Fibroblast of skin of left quadriceps (primary cell): ENCODE measurements at places on chromosomes 5 and 9.

- peak; percentile 9 for DNase-seq
These were observed 63.3 kb downstream of the FREM1 start for GRCh38 chr9:14846871-14847311.

GRCh38 chr5:100900796-100901781 is 2.0 kb downstream of the ST8SIA4 start:
- peak; percentile 22 for DNase-seq

- no peak for DNase-seq
These were observed 2.0 kb downstream of the CNOT6 start for GRCh38 chr5:180495991-180496741.

DNA sequence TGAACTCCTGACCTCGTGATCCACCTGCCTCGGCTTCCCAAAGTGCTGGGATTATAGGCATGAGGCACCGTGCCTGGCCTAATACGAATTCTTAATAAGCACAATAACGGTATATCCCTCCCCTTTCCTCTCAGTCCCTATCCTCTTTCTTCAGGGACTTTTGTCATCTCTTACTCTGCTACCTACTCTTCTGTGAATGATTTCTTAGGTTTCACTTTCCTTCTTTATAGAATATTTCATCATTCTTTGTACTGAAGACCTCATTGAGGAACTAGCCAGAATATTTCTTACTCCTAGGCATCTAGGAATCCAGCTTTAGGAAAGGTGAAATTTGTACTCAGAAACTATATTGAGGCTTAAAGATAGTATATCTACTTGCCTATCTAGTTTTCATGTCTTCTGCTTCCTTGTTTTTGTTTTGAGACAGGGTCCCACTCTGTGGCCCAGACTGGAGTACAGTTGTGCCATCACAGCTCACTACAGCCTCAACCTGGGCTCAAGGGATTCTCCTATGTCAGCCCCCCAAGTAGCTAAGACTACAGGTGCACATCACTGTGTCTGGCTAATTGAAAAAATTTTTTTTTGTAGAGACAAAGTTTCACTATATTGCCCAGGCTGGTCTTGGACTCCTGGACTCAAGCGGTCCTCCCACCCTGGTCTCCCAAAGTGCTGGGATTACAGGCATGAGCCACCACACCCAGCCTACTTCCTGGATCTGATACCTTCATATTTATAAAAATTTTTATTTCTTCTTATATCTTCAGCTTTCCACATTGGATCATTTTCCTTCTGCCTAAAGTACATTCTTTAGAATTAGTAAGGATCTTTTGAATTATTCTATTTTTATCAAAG is 69.7 kb downstream of the GPBP1 start:
- no peak for DNase-seq

- DNase-seq = no peak
These were observed 5.3 kb upstream of the MEF2C start for GRCh38 chr5:88888291-88888690.

GRCh38 chr9:91533382-91533781 is 109.8 kb upstream of the NFIL3 start:
- DNase-seq = no peak

DNA sequence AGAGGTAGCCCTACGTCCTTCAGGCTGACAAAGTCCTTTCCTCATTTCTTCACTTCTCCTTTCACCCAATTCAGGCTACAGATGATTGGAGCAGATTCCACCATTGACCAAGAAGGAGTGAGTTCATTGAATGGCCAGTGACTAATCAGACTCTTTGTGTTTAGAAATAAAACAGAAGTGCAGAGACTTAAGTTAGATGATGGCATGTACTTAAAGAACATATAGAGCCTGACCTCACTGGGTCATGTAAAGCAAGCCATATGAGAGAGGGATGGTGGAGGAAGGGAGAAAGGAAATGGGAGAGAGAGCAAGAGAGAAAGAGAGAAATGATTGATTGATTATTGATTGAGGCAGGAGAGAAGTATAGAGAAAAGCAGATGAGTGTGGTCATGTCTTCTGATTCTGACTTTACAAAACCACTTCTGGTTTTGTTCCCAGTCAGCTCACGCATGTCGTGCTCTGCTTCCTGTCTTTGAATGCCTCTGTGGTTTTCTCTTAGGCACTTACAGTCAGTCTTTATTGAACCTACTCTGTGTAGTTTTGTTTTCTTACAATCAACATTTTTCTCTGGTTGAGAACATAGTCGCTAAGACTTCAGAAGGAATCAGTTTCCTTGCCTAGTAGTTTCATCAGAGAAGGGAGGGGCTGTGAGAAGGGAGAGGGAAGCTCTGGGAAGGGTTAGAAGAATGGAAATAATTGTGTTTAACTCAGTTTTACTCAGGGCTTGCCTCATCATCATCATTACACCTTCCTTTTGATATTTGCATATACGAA is 149.2 kb upstream of the KLF9 start:
- DNase-seq = peak; percentile 66

- DNase-seq = no peak
These were observed 172.5 kb upstream of the PTPRD start for GRCh38 chr9:10785255-10785654.

DNA sequence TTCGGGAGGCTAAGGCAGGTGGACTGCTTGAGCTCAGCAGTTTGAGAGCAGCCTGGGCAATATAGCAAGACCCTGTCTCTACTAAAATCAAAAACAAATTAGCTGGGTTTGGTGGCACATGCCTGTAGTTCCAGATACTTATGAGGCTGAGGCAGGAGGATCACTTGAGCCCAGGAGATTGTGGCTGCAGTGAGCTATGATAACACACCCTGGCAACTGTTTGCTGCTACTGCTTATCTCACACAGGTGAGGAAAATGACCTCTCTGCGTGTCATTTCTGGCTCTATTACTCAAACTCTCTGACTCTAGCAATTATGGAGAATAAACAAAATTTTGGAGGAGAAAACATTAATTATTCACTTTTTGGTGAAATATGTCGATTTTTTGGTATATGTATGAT is 45.3 kb upstream of the TMC1 start:
- DNase-seq = no peak

DNA sequence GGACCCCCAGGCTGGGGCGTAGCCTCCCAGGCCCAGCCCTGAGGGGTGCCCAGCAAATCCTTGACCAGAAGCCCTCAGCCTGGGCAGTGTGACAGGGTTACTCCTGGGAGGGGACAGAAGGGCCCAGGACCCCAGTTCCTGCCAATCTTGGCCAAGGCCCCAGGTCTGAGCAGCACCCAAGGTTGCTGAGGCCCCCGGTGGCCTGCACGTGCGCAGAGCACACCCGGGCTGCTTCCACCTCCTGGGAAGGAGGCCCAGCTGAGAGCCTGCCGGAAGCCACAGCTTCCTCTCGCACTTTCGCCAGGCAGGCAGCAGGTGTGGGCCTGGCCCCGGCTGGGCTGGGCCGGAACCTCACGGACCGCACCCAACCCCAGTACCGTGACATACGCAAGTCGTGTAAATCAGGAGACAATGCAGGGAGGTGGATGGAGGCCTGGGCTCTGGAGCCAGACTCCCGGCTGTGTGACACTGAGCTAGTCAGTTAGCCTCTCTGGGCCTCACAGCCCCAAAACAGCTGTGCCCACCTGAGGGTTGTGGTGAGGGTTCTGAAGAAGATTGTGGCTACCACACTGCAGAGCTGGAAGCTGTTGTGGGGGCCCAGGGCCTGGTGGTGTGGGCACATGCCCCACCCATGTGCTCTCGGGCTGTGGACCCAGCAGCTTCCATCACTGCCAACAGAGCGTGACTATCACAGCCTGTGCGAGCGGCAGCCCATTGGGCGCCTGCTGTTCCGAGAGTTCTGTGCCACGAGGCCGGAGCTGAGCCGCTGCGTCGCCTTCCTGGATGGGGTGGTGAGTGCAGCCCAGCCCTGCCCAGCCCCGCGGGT is 5.1 kb downstream of the GRK6 start:
- DNase-seq = no peak

DNA sequence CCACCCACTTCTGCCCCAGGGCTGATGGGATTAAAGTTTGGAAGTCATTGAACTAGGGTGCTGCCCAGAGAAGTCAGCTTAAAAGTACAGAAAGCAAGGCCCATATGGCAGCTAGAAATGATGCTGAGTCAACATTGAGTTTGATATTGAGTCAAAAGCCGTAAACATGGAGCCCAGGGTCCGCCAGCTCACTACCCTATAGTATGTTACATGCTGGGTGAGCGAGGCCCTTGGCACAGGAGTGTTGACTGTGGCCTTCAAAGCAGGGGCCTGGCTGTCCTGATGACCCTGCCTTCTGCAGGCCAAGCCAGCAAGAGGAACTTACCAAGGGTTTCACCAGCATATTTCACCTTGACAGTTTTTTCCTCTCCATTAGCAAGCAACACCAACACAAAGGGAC is 222.5 kb downstream of the GRIA1 start:
- DNase-seq = no peak

GRCh38 chr5:32506201-32506661 is 61.7 kb upstream of the ZFR start:
- no peak for DNase-seq

DNA sequence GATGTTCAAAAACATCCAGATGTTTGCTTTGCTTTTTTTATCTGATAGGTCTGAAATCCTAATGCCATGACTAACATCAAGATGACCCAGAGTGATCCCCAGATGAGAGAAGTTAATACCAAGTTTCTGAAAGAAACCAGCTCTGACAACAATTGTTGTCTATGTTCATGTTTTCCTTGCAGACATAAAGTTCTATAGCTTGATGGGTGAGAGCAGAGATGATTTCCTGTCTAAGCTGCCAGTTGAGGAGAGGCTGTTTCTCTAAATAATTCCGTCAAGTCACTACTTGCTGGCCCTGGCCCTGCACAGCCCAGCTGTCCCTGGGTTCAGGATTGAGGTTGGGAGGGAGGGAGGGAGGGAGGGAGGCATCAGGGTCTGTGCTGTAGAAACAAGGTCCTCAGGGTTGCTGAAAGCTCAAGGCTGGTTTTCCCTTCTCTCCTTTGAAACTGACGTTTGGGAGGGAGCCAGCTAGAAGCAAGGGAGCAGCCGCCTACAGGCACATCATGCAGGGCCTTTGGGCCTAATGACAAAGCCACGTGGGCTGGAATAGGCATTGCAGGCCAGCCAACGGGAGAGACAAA is 3.9 kb downstream of the SPARC start:
- no peak for DNase-seq

- no peak for DNase-seq
These were observed 29.2 kb upstream of the SYK start for GRCh38 chr9:90772386-90772785.

- no peak for DNase-seq
These were observed 298.3 kb downstream of the GADD45G start for GRCh38 chr9:89903141-89903475.

GRCh38 chr5:5678909-5679308 is 256.4 kb downstream of the ICE1 start:
- DNase-seq = no peak

DNA sequence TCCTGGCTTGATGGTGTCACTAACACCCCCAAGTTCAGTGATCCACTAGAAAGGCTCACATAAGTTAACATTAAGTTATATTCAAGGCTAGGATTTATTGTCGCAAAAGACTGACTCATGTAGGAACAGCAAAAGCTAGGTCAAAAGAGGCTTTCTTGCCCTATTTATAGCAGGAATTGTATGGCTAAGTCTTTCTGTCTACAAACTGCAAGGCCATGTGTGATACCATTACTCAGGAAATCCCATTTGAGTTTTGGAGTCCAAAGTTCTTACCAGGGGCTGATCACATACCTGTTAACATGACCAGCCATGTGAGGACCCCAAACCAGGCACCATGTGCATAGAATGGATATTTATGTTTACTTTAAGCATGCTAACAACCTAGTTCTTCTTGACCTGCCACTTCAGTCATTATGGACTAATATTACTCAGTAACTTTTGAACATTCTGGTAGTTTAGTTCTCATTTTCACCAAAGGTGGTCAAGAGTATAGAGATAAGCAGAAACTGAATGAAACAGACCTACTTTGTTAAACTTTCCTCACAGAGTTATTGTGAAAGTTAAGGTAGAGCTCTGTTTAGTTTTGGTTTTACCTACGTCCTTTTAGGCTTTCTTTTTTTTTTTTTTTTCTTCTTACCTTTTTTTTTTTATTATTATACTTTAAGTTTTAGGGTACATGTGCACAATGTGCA is 281.1 kb downstream of the FER start:
- DNase-seq = no peak

DNA sequence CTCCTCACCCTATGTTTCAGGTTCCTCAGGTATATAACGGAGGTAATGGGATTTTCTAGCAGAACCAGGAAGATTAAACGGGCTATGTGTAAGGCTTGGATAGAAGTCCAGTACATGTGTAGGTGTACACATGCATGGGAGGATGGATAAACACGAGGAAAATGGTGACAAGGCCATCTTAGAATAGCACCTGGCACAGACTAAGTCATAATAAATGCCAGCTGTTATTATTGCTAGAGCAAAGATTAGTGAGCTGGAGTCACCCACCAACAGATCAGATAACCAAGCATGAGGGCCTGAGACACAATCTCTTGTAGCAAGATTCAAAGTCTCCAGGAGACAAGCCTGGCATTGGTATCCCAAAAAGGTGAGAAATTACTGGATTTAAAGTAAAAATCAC is 21.1 kb downstream of the SPOCK1 start:
- DNase-seq = no peak

DNA sequence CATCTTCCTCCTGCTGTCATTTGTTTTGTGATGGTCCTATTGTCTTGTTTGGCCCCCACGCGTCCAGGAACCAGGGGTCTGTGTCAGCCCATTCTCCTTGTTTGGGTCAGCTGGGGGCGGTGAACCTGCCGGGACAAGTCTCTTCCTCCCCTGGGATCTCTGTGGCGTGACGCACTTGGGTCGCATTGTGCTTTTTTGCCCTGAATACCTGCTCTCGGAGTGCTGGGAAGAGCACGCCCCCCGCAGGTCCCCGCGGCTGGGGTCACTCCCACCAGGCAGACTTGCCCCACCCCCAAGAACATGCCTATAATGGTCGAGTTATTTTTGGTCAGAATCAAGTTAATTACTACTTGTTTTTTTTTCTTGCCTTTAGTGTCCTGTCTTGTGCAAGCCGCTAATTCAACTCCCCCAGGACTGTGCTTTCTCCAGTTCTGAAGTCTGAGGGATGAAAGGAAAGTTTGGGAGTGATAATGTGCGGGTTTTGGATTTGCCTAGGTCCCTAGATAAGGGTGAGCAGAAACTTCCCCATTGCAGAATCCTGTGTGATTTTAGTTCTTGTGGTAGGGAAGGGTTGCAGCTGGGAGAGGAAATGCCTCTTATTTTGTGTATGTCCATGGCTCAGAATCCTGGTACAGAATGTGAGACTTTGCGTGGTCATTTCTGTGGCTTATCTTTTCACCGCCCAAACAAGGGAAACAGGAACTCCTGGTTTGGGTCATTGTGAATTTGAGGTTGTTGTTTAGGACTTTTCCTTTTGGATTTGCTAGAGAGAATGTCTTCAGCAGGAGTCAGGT is 789 bp downstream of the ACER2 start:
- no peak for DNase-seq
